Panc1 (cell line): ENCODE measurements at places on chromosomes 16 and 17. TPM values are rescaled to one million over a fixed set of nuclear protein-coding genes. Genes with fewer than 3 reads are reported as not detected.
A peak's percentile ranks its signal among the peaks of the same experiment; 100 is the strongest.

Gene KRTAP2-3
- total RNA-seq = not detected

DNA sequence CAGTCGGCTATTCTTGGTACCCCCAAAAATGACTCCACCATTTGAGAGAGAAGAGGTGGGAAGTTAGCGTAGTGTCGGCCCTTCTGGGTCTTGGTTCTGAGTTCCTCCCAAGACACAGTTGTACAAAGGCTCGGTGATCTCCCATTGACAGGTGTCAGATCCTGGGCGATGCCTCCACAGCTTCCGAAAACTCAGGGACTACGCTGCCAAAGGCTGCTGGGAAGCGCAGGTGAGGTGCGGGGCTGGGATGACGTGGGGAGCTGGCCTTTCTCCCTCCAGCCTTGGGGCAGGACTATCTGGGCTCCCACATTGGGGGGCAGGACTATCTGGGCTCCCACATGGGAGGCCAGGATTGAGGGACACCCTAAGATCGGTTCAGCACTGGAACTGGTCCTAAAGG is 10.4 kb downstream of the CCNF start:
- no peak for DNase-seq
- no peaks in the 10 kb centered on the region for H3K4me1 ChIP-seq
- no peak overlapping the region for H3K27ac ChIP-seq
- no peaks in the 10 kb centered on the region for H3K27me3 ChIP-seq
- H3K4me3 ChIP-seq = no peak overlapping the region
- peaks cover 21% of the 10 kb centered on the region for H3K36me3 ChIP-seq

Gene TBC1D3H
- total RNA-seq = not detected

Gene CTRB2
- total RNA-seq = 5.0 TPM

Gene TLE7
- not detected for total RNA-seq

DNA sequence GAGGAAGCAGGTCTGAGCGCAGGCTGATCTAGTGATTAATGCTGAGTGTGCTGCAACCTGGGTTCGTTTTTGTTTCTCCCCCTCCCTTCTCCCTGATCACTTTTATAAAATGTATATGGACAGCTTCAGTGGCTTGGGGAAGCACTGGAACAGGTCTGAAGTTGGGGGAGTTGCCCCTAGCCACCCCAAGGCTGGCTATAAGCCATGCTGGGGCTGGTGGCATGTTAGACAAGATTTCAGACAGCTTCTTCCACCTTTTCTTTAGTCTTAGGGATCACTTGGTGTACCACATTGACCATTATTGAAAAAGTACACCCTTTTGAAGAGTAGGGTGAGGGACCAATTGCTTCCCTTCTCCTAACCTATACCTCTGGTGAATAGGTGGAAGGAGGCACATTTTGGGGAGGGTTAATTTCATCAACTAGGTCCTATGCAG is 3.8 kb upstream of the VAC14 start:
- H3K27ac ChIP-seq = no peak overlapping the region
- peaks cover 2% of the 10 kb centered on the region for H3K4me1 ChIP-seq
- no peaks in the 10 kb centered on the region; the same call in 1 of the 2 replicates for H3K36me3 ChIP-seq
- no peak overlapping the region for H3K4me3 ChIP-seq

DNA sequence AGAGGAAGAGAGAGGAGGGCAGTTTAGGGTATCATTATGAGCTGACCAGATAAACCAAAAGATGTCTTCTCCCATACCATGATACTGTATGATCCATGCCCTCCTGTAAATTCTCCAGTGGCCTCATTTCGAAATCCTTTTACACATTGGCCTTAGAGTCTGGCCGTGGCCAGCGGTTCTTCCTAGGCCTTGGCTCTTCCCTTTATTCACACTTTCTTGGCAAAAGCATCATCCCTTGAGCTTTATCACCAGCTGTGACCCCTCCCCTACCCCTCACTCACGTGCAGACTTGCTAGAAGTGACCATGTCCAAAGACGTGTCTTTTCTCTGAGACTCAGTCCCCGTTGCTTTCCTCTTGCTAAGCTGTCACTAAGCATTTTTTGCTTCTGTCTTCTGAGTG is 22.8 kb downstream of the KATNIP start:
- H3K27me3 ChIP-seq = no peaks in the 10 kb centered on the region
- no peak overlapping the region for H3K27ac ChIP-seq
- H3K36me3 ChIP-seq = no peaks in the 10 kb centered on the region
- no peaks in the 10 kb centered on the region for H3K4me1 ChIP-seq
- no peak for DNase-seq
- no peak overlapping the region for H3K4me3 ChIP-seq

- H3K4me1 ChIP-seq = peaks cover 33% of the 10 kb centered on the region
- no peak for DNase-seq
- H3K4me3 ChIP-seq = no peak overlapping the region
- no peaks in the 10 kb centered on the region for H3K27me3 ChIP-seq
- H3K36me3 ChIP-seq = peaks cover 7% of the 10 kb centered on the region
These were observed 11.7 kb upstream of the SPATA32 start for GRCh38 chr17:45273551-45273957.

- H3K36me3 ChIP-seq = no peaks in the 10 kb centered on the region
- H3K27me3 ChIP-seq = no peaks in the 10 kb centered on the region
- H3K4me3 ChIP-seq = peak overlapping the region; percentile 73
- no peak for DNase-seq
- H3K4me1 ChIP-seq = peaks cover 6% of the 10 kb centered on the region; the same call in 1 of the 2 replicates
These were observed 975 bp downstream of the SNX29 start for GRCh38 chr16:11977376-11978041.
